Effector CD4-positive, alpha-beta T cell (primary cell): ENCODE measurements at places on chromosomes 6 and 20.
A peak's percentile ranks its signal among the peaks of the same experiment; 100 is the strongest.

GRCh38 chr6:160742090-160742489 lies 40.0 kb downstream of the PLG start:
- no peak for DNase-seq

DNA sequence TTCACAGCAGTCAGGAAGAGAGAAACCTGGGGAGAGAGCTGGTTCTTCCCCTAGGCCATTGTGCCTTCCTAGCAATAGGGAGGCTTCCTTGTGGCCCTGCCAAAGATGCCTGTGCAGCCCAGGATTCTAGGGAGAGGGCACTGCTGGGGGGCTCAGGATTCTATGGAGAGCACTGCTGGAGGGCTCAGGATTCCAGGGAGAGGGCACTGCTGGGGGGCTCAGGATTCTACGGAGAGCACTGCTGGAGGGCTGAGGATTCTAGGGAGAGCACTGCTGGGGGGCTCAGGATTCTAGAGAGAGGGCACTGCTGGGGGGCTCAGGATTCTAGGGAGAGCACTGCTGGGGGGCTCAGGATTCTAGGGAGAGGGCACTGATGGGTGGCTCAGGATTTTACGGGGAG lies 25.8 kb downstream of the EDN3 start:
- no peak for DNase-seq

- no peak for DNase-seq
Measured at GRCh38 chr20:41654884-41655283, 36.7 kb upstream of the CHD6 start.

- no peak for DNase-seq
Measured at GRCh38 chr6:119172824-119173223, 94.4 kb upstream of the FAM184A start.

GRCh38 chr6:147750413-147750812 lies 241.9 kb downstream of the SAMD5 start:
- no peak for DNase-seq

GRCh38 chr20:8952721-8953120 lies 116.2 kb upstream of the PLCB4 start:
- DNase-seq = no peak

DNA sequence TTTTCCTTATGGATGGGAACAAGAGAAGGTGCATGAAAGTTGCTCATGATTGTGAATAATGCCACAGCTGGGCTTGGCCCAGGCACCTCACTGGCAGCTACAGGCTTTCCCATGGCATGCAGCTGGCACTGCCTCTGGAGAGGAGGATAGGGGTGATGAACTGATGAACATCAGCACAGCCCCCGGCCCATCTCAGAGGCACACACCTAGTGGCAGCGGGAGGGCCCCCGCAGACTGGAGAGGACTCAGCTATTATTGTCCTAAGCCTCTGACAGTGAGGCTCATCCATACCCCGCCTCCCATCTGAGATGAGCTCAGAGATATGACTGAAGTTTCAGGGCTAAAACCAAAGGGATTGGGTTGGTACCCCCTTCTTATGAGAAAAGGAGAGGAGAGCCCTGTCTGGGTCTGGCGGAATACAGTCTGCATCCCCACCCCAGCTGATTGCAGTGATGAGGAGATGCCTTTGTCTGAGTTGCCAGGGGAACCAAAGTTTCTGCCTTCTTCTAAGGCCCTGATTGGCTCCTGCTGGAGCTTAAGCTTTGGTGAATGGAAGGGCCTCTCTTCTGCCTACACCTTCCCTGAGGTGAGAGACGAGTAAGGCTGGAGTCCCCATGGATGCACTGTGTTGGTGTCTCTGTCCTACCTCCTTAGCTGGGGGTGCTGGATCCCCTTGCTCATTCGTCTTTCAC lies 27.6 kb upstream of the EPB41L1 start:
- DNase-seq = no peak

- DNase-seq = no peak
Measured at GRCh38 chr6:151699719-151700118, 107.8 kb upstream of the ESR1 start.

DNA sequence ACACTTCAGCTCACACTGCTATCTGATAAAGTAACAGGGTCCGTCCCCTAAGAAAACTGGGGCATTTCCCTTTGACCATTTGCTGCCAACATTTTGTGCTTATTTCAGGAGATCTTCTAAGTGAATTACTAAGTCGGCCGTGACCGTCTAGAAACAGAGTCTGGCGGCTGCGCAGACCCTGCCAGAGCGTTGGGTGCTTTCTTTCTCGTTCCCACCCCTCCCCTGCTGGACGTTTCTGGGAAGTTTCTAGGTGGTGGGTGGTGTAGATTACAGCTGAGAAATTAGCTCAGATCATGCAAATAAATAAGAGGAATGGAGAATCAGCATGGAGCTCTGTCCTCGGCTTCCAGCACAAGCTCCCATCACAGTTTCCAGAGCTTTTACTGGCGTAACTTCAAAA lies 128.1 kb downstream of the MYLK4 start:
- no peak for DNase-seq

GRCh38 chr20:57476084-57476526 lies 48.8 kb downstream of the CTCFL start:
- DNase-seq = no peak

DNA sequence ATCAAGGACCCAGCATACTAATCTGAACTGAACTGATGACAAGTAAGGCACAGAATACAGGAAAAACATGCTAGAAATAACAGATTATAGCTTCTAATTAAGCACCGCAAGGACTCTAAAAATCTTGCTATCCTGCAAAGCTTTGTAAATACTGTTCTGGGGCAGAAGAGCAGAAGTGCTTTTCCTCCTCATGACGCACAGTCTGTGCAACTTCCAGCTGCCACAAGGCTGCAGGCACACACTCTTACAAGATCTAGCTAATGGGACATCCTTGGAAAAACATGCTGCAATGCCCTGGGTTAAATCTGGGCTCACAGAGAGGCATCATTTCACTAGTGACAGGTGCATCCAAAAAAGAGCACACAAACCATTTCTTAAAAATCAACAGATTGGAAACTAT lies 188.6 kb downstream of the GJA10 start:
- DNase-seq = no peak

DNA sequence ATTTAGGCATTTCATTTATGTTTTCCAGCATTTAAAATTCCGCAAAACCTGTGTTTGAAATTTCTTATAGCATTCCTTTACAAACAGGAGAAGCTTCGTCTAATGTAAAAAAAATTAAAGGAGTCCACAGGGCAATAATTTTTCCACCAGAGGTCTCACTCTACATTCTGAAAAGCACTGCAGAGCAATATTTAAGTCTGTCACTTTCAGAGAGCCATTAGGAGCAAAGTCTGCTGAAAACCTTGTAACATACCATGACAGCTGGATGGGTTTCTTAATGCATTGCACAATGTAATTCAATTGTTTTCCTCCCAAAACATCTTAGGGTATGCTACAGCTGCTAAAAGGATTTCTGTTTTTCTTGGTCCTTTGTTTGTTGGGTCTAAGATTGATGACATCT lies 18.0 kb downstream of the BAG2 start:
- no peak for DNase-seq

DNA sequence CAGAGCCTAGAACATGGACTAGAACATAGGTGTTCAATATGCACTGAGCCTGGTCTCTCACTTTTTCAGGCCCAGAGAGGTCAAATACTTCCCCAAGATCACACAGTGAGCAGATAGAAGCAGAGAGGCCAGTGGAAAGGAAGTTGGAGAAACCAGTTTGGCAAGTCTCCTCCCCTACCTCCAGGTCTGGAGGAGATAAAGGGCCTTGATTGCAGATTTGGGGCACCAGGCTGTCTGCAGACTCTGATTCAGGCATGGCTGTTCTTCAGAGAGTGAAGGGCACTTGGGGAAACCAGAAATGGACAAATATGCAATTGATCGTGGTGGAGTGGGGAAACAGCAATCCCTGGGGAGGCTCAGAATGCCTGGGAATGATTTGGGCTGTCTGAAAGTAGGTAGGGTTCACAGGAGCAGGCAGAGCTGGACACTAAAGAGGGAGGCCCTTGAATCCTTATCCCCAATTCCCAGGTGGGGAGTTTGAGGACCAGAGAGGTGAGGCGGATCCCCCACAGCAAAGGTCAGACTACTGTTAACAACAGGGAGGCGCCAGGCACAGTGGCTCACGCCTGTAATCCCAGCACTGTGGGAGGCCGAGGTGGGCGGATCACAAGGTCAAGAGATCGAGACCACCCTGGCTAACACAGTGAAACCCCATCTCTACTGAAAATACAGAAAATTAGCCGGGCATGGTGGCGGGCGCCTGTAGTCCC lies 2.3 kb downstream of the PEDS1 start:
- DNase-seq = no peak

DNA sequence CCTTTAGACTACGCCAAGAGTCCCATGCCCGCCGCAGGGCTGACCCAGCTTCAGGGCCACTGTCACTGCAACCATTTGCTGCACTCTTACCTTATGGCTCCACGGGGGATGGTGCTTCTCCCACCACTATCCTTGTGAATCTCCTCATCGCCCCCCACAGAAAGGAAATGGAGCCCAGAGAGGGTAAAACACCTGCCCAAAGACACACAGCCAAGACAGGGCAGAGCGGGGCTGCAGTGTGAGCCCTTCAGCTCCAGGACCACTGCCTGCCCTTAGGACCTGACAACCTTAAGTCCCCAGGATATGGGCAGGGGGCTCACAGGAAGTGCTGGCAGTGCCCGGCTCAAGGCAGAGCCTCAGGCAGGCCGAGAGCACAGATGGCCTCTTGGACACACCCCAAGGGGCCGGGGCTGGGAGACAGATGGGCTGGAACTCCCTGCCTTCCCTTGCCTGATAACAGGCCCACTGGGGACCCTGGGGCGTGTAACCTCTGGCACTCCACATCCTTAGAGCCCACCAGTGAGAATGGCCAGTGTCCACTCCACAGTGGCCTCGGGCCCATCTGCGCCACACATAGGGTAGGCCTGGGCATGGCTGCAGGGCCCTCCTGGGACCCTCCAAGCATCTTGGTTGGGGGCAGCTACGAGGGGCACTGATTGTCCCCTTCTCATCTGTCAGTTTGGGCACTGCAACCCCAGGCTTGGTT lies 265.2 kb downstream of the TAF4 start:
- no peak for DNase-seq

GRCh38 chr20:8221887-8222419 lies 89.9 kb downstream of the PLCB1 start:
- DNase-seq = no peak

- DNase-seq = peak; percentile 53
Measured at GRCh38 chr20:44959638-44960102, 527 bp downstream of the TOMM34 start.

GRCh38 chr6:3317741-3318211 lies 59.0 kb downstream of the PSMG4 start:
- no peak for DNase-seq

DNA sequence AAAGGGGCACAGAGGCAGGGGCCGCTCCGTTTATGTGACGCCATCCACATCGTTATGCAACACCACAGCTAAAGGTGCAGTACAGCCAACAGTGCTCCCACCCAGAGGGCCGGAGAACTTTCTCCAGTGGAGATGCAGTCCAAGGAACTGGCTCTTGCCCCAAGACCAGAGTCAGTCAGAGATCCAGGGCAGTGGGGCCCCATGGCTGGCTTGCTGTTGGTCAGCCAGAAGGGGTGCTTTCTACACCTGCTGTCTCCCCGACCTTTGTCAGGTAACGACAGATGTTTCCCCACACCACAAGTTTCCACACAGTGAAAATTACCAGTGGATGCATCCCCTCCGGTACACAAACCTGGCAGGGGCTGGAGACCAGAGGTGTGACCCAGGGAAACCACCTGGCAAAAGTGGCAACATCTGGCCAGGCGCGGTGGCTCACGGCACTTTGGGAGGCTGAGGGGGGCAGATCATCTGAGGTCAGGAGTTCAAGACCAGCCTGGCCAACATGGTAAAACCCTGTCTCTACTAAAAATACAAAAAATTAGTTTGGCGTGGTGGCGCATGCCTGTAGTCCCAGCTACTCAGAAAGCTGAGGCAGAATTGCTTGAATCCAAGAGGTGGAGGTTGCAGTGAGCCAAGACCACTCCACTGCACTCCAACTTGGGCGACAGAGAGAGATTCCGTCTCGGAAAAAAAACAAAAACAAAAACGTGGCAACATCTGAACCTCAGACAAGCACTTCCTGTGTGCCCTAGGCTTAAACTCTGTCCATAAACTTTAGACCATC lies 34.9 kb downstream of the UBE2V1 start:
- no peak for DNase-seq

GRCh38 chr6:106197441-106197840 lies 111.3 kb downstream of the PRDM1 start:
- DNase-seq = no peak

DNA sequence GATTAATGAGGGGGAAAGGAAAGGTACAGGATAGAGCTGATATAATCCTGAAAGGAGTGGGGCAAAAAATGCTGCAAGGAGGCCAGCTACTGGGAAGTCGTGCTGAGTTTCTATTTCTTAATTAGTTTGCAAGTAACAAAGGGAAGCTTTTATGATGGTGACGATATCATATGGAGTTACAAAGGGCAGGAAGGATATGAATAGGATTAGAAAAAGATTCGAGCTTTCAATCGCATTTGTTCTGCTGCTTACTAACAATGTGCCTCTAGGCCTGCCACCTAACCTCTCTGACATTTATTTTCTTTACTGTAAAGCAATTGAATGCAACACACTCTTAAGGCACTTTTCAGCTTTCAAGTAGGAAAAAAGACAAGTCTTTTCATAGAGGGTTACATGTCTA lies 219.2 kb downstream of the CLVS2 start:
- no peak for DNase-seq

GRCh38 chr6:74409447-74409846 lies 713.4 kb downstream of the CD109 start:
- no peak for DNase-seq

GRCh38 chr6:6925391-6926164 lies 182.2 kb upstream of the RREB1 start:
- DNase-seq = no peak

GRCh38 chr20:8654486-8654885 lies 414.4 kb upstream of the PLCB4 start:
- no peak for DNase-seq

- DNase-seq = no peak
Measured at GRCh38 chr6:45327956-45328522, at the start of gene RUNX2. RUNX2 (plus strand) TSS chr6:45328330; CDS start chr6:45328727, 397 bp downstream.

DNA sequence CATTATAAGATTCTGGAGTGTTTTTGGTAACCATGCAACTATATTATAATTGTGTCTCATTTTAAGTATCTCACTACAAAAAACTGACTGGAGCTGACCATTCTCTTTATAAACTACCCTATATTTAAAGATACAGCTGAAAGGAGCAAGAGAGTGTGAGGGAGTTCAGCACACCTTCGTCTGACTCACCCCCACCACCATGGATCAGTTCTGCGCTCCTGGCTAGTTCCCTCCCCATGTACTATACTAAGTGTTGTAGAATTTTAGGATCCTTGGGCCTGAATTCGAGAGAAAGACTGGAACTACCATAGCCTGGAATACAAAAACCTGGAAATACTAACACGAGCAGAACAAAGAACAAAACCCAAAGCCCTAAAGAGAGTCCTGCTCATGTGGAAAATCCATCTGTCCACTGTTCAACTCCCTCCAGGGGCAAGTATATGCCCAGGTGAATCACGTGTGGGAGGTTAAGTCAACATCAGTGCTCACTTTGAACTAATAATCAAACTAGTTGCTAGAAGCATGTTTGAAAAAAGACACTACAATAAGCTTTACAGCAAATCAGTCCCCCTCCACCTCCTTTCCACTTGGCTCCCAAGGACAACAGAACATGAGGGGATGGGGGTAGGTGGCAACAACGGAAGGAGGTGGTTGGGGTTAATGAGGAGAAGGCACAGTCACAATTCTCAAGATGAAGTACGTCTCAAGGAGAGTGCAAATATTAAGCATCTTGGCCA lies 46.8 kb downstream of the ELOVL5 start:
- DNase-seq = no peak
